ENCODE measurements at places on chromosomes 12 and 14.

DNA sequence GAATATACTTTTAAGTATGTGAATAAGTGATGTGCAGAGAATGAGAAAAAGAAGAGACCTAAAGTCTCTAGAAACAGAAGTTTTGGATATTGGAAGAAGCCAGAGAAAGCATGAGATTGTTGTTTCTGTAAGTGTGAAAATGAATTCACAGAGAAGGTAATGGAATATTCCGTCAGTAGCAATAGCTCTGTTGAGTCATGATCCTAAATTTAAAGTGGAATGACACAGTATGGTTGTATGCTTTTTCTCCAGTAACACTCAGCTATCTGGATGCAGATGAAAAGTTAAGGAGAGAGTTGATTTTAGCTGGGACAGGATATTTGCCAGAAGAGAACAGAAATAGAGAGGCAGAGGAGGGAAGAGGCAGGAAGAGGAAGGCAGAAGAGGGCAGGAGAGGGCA is 1166.3 kb downstream of the GALC start:
- no peak for DNase-seq

- no peak for DNase-seq
These were observed 465 bp downstream of the ADSS1 start for GRCh38 chr14:104724407-104724980.

DNA sequence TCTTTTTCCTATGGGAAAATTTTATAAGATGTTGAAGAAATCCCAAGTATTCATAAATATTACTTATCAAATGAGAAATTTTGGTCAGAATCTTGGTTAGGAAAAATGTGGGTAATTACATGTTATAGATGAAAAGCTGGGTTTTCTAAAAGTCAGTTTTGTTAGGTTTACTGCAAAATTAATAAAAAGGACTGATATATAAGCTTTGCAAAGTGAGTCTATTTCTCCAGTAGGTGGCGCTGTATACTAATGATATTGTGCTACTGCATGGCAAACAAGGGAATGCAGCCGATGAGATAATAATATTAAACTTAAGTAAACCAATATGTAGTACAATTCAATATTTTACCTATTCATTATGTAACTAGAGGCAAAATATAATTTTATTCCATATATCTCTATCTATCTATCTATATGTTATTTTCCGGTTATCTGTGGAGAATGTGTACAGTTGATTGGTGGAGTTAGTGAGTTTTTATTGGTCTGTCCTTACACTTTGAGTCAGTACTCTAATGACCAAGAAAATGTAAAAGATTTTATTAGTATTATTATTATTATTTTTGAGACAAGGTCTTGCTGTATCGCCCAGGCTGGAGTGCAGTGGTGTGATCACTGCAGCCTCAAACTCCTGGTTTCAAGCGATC is 32.9 kb downstream of the MIPOL1 start:
- DNase-seq = peak; percentile 53

DNA sequence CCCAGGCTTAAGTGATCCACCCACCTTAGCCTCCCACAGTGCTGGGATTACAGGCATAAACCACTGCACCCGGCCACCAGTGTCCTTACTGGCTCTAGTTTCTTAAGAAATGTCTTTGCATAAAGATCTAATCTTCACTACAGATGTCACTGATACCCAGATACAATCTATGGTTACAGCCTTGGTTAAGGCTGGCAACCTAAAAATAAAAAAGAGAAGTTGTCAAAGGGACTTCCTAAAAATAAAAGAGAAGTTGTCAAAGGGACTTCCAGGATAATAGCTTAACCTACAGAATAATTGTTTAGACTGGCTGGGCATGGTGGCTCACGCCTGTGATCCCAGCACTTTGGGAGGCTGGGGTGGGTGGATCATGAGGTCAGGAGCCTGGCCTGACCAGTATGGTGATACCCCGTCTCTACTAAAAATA is 27.6 kb downstream of the ETFBKMT start:
- DNase-seq = peak; percentile 96

- no peak for DNase-seq
These were observed 4.3 kb downstream of the SLC2A14 start for GRCh38 chr12:7868391-7868790.

DNA sequence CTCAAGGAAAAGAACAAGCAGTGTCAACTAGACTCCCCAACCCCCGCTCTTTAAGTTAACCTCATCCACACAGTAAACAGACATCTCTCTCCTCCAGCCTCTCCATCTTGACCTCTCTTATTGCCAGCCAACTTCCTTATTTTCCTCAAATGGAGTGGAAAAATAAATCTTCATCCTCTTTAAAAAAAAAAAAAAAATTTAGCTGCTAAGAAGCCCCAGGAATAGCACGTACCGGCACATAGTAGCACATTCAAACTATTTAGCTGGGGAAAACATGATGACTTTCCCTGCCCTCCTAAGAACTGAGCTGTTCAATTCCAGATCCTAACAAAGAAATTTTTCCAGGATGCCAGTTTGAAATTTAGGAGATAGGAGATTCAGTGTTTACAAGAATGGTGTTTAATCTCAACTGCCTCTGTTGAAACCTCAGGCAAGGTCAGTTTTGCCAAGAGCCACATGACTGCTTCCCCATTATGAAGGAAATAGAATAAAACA is 90.8 kb downstream of the EPS8 start:
- DNase-seq = peak; percentile 48

DNA sequence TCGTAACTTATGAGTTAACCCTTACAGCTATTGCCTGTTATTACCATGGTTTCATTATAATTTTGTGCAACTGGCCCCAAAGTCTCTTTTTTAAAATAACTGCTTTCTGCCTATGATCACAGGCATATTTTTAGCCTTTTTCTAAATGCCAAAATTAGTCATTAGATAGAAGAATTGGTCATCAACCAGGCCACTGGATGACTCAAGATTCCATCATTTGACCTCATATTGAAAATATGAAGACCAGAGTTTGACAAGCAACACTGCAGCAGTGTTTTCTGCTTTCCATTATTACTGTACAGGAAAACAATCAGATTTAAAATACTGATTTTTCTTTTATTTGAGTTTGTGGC is 54.7 kb upstream of the OTOGL start:
- no peak for DNase-seq

- no peak for DNase-seq
These were observed 127.2 kb upstream of the MYF6 start for GRCh38 chr12:80580254-80580653.

DNA sequence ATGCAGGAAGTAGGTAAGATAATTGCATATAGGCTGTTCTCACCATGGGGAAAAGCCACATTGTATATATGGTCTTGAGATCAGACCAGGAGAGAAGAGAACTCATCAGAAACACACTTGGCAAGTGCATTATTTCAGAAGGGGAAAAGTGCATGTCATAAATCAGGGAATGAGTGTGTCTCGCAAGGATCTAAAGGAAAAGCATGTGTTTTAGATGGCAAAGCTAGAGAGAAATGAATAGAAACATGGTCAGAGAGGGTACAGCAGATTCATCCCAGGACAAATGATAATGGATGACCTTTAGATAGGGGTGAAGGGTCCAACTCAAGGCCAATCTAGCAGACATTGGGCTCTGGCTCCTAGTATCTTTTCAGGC is 230.2 kb upstream of the NAV3 start:
- no peak for DNase-seq

DNA sequence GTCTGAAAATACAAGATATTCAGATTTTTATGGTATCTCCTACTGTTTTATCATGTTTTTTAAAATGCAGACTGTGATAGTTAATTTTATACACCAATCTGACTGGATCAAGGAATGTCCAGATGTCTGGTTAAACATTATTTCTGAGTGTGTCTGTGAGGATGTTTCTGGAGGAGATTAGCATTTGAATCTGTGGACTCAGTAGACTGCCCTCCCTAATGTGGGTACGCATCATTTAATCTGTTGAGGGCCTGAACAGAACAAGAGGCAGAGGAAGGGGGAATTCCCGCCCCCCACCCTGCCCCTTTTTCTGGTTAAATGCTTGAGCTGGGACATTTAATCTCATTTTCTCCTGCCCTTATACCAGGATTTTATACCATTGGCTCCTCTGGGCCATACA is 72.1 kb downstream of the AVPR1A start:
- DNase-seq = no peak

DNA sequence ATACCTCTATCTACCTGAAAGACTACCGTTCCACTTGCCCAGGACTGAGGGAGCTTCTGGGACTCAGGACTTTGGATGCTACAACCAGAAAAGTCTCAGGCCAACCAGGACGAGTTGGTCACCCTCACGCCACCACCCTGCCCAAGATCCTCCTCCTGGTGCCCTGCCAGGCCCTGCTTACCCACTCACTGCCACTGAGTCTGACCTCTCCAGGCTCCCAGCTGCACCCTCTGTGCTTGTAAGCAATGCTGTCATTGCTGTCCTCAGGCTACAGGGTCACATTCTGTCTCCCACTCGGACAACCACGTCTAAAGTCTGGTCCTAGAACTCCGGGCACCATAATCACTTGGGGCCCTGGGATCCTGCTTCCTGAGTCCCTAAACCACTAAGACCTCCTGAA is 9.2 kb downstream of the TTC7B start:
- DNase-seq = no peak

- peak; percentile 71 for DNase-seq
These were observed 2.8 kb downstream of the VPS29 start for GRCh38 chr12:110498984-110499706.

DNA sequence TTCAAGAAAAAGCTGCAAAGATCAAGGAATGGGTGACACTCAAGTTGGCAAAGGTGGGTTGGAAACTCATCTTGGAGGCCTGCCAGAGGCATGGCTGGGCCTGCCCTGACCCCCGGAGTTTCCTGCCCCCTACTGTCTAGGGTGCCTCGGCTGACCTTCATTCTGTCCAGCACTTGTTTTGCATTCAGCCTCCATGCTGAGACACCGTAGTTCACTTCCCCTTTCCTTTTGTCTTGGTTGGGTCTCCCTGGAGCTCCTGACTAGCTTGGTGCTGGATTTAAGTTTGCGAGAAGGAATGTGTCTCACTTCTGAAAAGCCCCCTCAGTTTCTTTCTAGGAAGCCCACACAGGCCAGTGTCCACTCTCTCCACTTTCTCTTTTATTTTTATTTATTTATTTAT is 26.5 kb downstream of the PLEKHH1 start:
- no peak for DNase-seq

DNA sequence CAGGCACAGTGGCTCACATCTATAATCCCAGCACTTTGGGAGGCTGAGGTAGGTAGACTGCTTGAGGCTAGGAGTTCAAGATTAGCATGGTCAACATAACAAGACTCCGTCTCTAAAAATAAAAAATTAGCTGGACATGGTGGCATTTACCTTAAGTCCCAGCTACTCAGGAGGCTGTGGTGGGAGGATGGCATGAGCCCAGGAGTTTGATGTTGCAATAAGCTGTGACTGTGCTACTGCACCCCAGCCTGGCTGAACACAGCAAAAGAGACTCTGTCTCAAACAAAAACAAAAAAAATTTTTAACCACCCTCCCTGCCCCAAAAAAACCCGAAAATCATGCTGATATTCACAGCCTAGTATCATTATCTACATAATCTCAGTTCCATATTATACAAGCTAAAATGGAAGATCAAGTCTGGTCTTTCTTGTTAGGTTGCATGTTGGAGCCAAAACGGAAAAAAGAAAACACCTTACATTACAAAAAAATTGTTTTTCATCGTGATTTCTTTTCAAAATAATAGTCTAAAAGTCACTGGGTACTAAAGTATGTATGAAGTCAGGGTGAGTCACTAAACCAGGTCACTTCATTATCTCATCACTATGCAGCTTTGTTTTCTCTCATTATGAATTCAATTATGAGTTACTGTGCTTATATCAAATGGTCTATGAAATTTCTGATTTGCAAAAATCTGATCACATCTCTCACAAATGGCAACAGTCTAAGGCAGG is 13.8 kb downstream of the GXYLT1 start:
- DNase-seq = peak; percentile 25

DNA sequence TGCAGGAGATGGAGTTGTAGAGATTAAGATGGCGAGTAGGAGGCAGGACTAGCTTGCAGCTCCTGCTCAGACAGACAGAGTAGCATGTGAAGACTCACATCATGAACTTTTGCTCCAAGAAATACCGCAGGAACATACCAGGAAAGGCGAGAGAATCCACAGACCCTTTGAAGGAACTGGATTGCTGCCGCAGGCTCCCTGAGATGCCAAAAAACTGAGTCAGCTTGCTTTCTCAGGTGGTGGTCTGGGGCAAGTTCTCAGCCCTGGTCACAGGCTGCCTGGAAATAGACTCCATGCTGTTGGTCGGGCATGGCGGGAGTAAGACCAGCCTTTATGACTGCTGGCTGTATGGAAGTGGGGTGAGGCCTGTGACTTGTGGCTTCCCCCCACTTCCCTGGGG is 163.6 kb upstream of the NAV3 start:
- no peak for DNase-seq

- DNase-seq = no peak
These were observed 603.2 kb downstream of the C12orf50 start for GRCh38 chr12:87425942-87426554.

DNA sequence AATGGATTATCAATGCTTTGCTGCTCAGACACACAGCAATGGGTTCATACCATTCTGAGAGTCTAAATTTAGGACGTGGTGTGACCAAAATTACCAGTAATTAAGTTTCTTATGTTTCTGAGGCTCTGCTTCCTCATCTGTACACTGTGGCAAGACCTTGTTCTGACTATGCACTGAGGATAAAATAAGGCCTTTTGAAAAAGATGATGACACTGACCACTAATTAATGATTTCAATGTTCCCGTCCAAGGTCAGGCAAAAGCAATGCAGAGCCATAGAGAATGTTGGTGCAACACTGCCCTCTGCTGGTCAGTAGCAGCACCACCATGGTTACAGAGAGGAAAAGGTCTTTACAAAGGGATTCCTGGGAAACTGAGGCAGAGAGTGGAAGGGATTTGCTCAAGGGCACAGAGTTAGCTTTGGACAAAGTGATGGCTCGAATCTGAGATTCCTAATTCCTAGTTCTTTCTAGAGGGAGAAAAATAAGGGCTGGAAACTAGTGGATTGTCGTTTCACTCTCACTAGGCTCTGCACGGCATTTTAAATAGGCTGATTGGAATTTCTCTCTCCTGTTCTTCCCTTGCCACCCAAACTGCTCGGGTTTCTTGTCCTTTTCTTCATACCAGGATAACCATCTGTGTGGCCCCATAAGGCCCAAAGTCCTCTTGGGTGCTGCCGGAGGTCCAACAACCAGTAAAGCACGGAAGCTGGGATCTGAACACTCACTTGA is 22.3 kb upstream of the P2RX7 start:
- peak; percentile 76 for DNase-seq

GRCh38 chr14:70422538-70422937 is 5.6 kb upstream of the SYNJ2BP start:
- DNase-seq = no peak

- DNase-seq = peak; percentile 88
These were observed 11.4 kb downstream of the EVL start for GRCh38 chr14:100076606-100077005.

DNA sequence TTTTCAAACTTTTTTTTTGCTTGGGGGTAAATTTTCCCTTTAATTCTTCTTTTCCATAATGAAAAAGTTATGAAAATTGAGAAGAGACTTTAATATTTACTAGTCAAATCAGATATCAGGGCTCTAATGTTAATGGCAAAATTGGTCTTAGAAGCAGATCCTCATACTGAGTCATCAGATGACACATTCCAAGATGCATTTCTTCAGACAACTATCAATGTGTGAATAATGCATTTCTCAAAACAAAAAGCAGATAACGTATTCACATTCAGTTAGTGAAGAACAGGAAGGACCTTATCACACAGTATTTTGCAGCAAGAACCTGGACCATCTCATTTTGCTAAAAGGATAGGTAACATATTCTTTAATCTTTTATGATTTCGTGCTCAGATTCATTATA is 130.7 kb downstream of the GPHN start:
- DNase-seq = no peak
